ENCODE measurements at places on chromosomes 16 and 17.

DNA sequence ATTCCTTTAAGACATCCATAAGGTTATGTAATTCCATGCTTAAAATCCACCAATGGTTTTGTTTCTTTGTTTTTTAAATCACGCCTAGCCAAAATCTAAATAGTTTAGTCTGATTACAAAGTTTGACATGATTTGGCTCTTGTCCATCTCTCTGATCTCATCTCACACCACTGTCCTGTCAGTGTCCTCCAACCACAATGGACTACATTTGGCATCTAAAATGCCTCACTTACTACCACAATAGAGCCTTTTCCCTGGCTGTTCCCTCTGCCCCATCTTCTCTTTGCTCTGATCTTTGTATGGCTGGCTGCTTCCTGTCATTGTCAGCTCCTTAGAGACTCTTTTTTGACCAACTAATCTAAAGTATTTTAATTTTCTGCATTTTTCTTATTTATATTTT, 157.2 kb downstream of the MYO1D start:
- no peak for DNase-seq

DNA sequence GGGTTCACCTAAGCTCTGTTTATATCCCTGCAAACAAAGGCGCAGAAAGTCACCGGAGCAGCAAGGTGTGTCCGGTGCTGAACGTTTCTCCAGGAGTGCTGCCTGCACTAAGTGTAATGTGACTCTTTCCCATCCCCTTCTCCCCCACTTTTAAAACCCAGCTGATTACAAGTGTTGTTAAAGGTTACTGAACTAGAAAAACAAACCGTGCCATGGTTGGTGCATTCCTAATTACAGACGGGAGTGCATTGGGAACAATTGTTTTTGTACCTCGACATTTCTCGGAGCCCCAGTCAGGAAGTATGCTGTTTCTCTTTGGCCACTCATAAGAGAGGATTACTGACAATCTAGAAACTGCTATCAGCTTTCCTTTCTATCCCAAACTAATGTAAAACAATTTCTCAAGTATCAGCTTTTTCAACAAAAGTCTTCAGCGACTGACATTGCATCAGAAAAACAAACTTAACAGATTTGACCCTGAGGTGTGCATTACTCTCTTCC, 441.0 kb upstream of the SALL1 start:
- DNase-seq: no peak

DNA sequence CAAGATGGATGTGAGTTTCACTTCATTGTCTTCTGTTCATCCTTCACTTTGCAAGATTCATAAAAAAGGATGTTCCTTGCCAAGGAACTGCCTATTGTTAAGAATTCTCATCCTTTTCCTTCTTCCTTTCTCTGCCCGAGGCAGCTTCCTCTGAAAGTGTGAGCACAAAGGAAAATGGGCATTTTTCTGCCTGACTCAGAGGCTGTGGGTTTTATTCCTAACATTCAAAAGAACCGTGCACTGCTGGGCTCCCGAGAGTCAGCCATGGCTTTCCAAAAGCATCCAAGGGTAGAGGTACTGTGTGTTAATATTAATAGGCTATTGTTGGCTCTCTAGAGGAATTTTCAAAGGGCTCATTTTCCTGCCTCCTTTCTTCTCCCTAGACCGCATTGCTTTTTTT, 289.4 kb downstream of the ABCC12 start:
- no peak for DNase-seq

DNA sequence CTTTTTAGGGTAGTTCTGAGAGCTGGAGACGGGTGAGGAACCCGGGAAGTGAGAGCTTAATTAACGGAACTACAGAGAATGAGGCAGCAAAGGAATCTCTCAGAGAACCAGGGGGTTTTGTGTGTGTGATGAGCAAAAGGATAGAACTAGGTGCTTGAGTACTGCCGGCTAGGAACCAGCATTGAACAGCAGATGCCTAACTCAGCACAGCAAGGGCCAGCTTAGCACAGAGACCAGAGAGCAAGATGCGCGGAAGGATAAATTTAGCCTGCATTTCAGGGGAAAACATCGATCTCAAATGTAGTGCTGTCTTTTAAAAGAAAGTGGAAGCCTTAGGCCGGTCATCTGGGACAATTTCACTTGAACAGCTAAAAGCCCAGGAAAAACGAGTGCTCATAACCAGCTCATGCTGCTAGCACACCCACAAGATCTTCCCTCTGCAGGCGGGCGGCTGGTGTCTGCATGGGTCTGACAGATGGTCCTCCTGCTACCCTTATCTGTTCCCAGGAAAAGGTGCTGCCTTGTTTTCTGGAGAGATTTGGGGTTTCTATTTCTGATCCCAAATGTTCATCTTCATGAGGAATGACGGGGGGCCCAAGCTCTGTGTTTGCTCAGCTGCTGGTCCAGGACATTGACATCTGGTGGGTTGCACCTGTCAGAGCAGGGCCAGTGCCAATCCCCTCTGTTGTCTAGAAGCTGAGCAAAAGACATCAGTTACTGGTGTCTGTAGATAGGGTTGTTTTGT, 103.9 kb downstream of the SOCS1 start:
- DNase-seq: peak; percentile 90

GRCh38 chr17:68760141-68760475, 158.9 kb upstream of the FAM20A start:
- no peak for DNase-seq

- no peak for DNase-seq
Measured at GRCh38 chr16:67967958-67968399, 458 bp downstream of the SLC12A4 start.

Data from cerebellar cortex (tissue), 1 donor.